Stimulated activated CD4-positive, alpha-beta T cell treated with anti-CD3 and anti-CD28 coated beads, Interleukin-4, amount 100 ng/mL, for 24 hours (primary cell): ENCODE measurements at places on chromosomes 12 and 14.

- DNase-seq: no peak
These were observed 157.9 kb downstream of the ZNF664 start for GRCh38 chr12:124130691-124131591.

DNA sequence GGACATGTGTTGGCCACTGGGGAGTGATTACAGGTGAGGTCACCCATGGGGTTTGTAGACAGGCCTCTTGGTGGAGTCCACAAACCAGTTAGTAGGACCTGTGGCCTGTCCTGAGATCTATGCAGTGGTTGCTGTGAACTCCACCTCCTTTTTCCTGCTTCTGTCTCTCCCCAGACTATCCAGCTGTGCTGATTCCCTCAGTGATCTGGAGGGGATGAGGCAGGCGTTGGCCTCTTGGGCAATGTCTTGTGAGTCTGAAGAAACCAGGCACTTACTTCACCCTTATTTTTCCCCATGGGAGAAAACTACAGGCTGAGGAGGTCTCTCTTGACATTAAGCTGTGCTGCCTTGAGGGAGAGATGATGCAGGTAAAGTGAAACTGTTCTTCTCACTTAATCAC lies 257.2 kb upstream of the PRICKLE1 start:
- no peak for DNase-seq

DNA sequence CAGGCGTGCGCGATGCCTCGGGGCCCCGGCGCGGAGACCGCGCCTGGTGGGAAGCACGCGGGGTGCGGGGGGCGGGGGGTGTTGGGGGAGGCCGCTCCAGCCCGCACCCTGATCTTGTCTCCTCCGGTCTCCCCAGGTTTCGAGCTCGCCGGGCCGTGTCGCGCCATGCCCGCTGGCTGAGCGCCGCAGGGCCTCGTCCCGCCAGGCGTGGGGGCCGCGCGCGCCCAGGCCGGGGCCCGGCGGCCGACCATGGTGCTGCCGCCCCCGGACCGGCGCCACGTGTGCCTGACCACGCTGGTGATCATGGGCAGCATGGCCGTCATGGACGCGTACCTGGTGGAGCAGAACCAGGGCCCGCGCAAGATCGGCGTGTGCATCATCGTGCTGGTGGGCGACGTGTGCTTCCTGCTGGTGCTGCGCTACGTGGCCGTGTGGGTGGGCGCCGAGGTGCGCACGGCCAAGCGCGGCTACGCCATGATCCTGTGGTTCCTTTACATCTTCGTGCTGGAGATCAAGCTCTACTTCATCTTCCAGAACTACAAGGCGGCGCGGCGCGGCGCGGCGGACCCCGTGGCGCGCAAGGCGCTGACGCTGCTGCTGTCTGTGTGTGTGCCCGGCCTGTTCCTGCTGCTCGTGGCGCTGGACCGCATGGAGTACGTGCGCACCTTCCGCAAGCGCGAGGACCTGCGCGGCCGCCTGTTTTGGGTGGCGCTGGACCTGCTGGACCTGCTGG lies 2.4 kb downstream of the TMEM121 start:
- DNase-seq: peak; percentile 78

DNA sequence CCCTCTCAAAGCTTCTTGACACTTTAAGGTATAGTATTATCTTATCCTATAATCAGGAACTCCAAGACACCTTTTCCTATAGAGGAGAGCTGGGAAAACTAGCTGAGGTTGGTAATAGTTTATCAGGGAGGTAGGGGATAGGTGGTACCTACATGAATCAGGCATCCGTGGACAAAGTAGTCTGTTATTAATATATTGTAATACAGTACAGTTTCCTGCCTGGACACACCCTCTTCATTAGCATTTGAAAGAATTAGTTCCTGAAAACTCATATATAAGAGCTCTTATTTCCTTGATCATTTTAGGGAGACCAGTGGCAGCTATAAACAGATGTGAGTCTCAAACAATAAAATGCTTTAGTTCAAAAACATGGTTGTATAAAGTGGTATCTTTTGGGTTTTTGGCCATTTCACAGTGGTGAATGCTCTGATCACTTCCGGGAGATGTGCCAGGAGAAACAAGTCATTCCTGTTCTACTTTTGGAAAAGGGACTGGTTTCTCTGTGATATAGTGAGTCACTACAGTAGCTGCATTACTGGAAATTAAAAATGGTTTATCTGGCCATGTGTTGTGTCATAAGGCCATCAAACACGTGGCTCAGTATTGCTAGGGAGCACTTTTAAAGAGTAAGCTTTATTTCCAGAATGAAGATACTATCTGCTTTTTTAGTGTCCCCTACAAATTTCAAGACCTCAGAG lies 98.1 kb downstream of the KLRB1 start:
- DNase-seq: no peak

DNA sequence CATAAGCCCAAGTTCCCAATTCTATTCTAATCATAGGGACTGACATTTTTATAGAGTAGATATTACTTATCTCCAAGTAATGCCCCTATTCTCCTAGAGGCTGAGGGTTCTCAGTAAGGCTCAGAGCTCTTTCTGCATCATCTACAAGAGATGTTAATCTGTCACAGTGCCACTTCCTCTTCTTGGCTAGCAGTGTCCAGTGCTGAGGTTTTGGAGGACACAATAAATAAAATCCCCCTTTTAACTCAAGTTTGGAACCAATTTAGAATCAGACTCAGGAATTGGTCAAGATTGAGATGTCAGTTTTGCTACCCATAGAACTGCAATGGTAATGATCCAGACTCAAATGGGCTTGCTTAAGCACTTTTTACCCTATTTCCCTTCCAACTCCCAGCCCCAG lies 154.1 kb upstream of the ARID2 start:
- no peak for DNase-seq

- DNase-seq: no peak
These were observed 399 bp upstream of the WASHC4 start for GRCh38 chr12:105107171-105107493.

- no peak for DNase-seq
These were observed 95.1 kb upstream of the CNTN1 start for GRCh38 chr12:40597133-40597532.

DNA sequence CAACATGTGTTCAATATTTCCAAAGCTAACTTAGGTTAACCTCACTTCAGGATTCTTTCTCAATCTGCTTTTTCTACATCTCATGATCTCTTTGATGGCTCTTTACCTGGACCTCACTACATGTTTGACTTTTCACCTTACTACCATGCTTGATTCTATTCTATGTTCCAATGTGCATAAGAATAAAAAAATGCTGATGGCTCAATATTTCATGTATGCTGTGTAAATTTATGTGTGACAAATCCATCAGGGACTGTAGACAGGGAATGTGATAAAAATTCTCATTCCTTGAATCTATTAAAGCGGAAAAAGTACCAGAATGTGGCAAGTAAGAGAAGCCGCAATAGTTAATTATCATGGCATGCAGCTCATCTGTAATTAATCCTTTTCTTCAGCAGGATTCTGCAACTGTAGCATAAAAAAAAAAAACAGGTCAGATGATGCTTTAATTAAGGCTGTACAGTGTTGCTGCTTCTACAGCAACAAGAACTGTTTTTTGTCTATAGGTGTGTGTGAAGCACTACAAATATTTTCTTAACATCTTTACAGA lies 276.9 kb upstream of the PRKD1 start:
- no peak for DNase-seq

DNA sequence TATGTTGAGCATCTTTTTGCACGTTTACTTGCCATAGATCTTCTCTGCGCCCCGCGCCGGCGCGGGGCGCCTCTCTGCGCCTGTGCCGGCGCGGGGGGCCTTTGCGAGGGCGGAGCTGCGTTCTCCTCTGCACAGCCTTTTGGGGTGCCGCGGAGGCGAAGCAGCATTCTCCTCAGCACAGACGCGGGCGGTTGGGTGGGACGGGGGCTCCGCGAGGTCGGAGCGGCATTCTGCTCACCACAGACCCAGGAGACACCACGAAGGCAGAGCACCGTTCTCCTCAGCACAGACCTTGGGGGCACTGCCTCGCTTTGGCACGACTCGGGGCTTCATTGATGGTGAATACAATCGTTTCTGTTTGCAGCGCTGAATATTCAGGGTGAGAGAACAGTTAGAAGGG lies 28.5 kb upstream of the ANHX start:
- no peak for DNase-seq
